ENCODE measurements at places on chromosomes 12 and 14. TPM values are rescaled to one million over a fixed set of nuclear protein-coding genes. Genes with fewer than 3 reads are reported as not detected.

PTPRO gene
- total RNA-seq: 0.18 TPM

MAP4K5 gene
- total RNA-seq: 66.1 TPM

CHFR gene
- total RNA-seq: 13.4 TPM

HOXC4 gene
- total RNA-seq: not detected

FZD10 gene
- total RNA-seq: not detected

LIN7A gene
- total RNA-seq: 23.9 TPM

All from IMR-90 (cell line).